ENCODE measurements at places on chromosomes 4 and X.

DNA sequence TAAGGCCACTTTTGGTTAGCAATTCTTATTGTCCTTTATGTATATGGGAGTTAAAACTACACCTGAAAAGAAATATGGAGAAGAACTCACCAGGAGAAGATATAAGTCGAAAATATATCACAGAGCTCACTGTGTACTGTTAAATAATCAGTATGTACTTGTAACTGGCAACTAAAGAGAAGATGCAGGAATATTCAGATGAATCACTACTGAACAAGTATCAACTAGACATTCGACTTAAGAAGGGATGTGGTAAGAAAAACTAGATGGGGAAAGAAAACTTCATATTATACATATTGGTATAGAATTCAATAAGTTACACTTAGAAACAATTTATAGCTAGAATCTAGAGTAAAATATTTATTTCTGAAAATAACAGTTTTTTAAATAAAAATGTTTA, 230.0 kb downstream of the CAMK2D start:
- DNase-seq = peak; percentile 23

- no peak for DNase-seq
Observed at GRCh38 chrX:110746014-110746413, 49.6 kb downstream of the CHRDL1 start.

- no peak for DNase-seq
Observed at GRCh38 chr4:55625835-55626234, 10.3 kb downstream of the NMU start.

DNA sequence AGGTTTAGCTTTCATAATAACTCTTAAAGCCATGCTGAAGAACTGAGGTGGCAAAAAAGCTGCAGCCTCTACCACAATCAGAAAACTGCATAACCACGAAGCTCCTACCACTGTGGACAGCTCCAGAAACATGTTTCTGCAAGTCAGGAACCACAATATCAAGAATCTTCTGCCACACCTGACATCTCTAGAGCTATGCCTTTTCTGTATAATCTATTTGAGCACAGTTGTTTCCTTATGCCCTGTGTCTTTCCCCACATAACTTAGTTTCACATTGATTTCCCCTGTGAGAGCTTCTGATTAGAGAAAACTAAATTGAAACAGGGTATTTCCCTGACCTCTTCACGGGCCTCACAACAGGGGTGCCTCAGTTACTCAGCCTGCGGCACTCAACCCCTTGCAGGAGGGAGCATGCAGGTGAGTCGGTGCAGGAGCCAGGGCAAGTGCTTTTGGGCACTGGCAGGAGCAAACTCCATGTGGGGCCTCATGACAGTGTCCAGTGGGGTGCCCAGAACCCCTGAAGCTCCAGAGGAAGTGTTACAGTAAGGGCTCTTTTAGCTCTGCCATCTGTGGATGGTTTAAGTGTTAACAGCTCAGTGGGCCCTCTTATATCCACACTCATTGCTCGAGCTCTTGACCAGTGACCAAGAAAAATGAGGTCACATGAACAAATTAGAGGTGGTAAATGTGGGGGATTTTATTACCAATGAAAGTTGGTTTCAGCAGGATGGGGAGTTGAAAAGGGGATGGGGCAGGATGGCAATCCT, 132.8 kb upstream of the BMP3 start:
- peak; percentile 6 for DNase-seq

- DNase-seq = no peak
Observed at GRCh38 chr4:55118397-55118796, 7.0 kb downstream of the KDR start.

DNA sequence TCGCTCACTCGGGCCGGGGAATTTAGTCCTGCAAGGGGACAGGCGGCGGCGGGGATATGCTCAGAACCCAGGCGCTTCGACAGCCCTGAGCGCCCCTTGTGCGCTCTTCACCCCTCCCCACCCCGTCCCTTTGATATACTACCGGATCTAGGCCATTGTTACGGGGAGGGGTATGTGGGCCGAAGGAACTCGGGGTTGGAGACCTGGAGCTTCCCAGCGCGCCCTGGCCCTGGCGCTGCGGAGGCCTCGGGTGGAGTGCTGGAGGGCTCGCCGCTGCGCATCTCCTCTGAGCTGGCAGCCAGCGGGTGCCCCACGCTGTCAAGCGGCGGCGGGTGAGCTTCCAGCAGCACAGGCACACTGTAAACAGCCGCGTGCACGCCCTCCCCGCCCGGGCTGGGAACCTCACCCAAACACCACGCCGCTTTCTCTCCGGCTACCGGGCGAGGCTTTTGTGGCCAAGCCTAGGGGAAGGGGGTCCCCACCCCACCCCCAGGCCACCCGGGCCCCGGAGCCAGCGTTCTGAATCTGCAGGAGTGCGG, 54.5 kb upstream of the BCOR start:
- no peak for DNase-seq

- DNase-seq = no peak
Observed at GRCh38 chr4:111020476-111020875, 397.6 kb upstream of the PITX2 start.

DNA sequence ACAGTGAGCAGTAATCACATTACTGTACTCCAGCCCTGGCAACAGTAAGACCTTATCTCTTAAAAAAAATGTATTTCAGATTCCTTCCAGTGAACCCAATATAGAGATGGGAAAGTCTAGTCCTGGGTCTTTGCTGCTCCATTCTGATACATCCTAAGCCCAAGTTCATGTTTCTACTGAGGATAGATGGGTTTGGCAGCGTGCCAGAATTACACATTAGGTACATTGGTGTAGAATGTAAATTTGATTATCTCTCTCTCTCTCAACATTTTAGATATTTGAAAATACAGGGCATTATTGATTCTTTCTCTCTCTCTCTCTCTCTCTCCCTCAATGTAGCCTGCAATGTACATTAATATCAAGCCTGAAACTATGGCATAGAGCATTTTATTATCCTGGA, 43.5 kb upstream of the ZNF330 start:
- no peak for DNase-seq

GRCh38 chr4:119087121-119087520, 48.5 kb upstream of the MYOZ2 start:
- DNase-seq = no peak

DNA sequence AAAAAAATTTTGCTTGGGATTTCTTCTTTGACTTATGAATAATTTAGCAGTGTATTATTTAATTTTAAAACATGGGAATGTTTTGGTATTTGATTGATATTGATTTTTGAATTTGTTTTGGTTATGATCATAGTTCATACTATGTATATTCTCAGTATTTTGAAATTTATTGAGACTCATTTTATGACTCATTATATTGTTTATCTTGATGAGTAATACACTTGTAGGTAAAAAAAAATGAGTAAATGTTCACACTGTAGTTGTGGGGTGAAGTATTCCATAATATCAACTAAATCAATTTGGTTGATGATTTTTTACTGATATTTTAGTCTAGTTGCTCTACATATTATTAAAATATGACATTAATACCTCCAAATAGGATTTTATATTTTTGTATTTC, 1142.2 kb downstream of the ADGRL3 start:
- peak; percentile 27 for DNase-seq

GRCh38 chr4:905485-906338, 26.4 kb downstream of the GAK start:
- no peak for DNase-seq

DNA sequence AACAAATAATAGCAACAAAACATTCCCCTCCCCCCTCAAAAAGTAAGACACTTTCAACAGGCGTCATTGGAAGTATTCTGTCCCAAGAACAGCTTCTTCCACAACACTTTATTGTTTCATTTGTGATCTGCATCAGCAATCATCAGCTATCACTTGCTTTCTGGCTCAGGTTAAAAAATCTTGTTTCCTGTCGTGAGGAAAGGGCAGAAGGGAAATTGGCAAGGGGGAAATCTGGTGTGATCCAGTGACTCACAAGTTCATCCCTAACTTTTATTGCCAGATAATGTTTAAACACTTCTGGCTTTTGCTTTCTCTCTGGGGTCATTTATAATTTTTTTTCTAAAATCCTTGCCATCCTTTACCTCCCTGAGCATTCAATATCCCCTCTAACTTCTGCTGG, 247.4 kb upstream of the GIMD1 start:
- no peak for DNase-seq

GRCh38 chr4:186726426-186727168, 2.9 kb upstream of the FAT1 start:
- peak; percentile 78 for DNase-seq

- peak; percentile 56 for DNase-seq
Observed at GRCh38 chr4:114386637-114387233, 211.9 kb upstream of the UGT8 start.

GRCh38 chr4:139188648-139189416, 11.8 kb upstream of the ELF2 start:
- no peak for DNase-seq

DNA sequence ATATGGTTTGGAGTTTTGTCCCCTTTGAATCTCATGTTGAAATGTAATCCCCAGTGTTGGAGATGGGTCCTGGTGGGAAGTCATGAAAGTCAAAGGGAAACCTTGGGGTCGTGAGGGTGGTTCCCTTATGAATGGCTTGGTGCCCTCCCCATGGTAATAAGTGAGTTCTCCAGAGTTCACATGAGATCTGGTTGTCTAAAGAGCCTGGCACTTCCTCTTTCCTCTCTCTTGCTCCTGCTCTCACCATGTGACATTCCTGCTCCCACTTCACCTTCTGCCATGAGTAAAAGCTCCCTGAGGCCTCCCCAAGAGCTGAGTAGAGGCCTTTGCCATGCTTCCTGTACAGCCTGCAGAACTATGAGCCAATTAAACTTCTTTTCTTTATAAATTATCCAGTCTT, 5.5 kb upstream of the IL15 start:
- DNase-seq = no peak

- no peak for DNase-seq
Observed at GRCh38 chr4:24680746-24681448, 96.5 kb upstream of the DHX15 start.

DNA sequence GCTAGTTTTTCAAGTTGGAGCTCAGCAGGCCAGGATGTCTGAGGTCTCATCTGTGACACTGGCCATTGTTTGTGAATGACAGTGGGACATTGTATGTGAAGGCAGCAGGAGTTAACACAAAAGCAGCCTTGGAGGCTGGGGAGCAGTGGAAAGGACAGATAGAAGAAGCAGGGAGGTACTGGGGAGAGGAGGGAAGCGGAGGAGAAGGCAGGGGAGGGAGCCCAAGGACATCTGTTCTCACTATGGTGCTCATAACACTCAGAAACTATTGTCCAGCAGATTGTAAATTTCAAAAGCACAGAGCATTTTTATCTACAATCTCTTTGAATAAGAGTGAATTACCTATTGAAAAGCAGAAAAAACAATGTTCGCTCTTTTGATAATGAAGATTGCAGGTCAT, 253.6 kb upstream of the DIPK2B start:
- no peak for DNase-seq

DNA sequence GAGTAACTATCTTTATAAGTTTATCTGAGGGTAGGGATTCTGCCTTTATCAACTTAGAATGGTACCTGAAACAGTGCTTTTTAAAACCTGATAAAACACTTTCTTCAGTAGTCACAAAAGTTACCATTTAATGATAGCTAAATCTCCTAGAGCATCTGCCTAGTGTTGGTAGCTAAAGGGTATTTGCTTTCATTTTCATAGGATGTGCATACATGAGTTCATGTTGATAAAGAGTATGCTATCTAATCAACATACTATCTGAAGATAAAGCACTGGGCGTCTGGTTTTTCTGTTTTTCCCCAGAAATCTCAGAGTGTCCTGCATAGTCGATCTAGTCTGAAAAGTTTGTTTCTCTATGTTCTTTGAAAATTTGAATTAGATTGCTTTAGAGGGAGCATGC, 75.1 kb downstream of the ADGRL3 start:
- DNase-seq = no peak

GRCh38 chr4:37219242-37219641, 25.3 kb upstream of the NWD2 start:
- DNase-seq = peak; percentile 3

GRCh38 chrX:43870758-43871419, 11.4 kb downstream of the MAOB start:
- no peak for DNase-seq

- no peak for DNase-seq
Observed at GRCh38 chr4:15683143-15683495, 1.5 kb downstream of the FAM200B start.

- no peak for DNase-seq
Observed at GRCh38 chr4:68476191-68476590, 28.9 kb downstream of the TMPRSS11E start.

- DNase-seq = no peak
Observed at GRCh38 chr4:78207951-78208350, 150.8 kb downstream of the FRAS1 start.

- DNase-seq = no peak
Observed at GRCh38 chrX:63761639-63762038, 23.4 kb downstream of the ARHGEF9 start.

DNA sequence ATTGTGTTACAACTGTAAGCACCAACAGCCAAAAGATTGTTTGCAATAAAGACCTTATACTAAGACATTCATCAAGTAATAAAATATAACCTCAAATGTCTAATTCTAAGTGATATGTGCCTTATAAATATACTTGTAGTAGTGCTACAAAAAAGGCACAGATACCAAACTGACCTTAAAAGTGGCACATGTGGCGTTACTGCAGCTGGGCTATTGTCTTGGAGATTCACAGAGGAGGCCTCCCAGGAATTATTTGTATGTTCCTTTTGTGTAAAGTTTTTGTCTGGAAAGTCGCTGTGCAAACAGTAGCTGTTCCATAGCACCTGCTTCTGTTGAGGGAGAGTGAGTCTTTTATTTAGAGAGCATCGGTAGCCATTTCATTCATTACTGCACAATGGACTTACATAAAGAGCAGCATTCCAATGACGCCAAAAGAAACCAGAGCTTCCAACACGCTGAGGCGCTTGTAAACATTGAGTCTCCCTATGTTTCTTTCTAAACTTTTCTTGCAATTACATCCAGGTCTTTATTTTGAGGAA, 143.7 kb downstream of the RPA4 start:
- DNase-seq = no peak
